Right lobe of liver (tissue), 6 donors: ENCODE measurements at places on chromosomes 12 and 14.

- no peak for DNase-seq
Observed at GRCh38 chr14:75003250-75004027, 718 bp downstream of the EIF2B2 start.

- no peak for DNase-seq
Observed at GRCh38 chr12:76738824-76739579, 24.9 kb upstream of the ZDHHC17 start.

- no peak for DNase-seq
Observed at GRCh38 chr12:1995205-1995896, 8.9 kb downstream of the DCP1B start.

DNA sequence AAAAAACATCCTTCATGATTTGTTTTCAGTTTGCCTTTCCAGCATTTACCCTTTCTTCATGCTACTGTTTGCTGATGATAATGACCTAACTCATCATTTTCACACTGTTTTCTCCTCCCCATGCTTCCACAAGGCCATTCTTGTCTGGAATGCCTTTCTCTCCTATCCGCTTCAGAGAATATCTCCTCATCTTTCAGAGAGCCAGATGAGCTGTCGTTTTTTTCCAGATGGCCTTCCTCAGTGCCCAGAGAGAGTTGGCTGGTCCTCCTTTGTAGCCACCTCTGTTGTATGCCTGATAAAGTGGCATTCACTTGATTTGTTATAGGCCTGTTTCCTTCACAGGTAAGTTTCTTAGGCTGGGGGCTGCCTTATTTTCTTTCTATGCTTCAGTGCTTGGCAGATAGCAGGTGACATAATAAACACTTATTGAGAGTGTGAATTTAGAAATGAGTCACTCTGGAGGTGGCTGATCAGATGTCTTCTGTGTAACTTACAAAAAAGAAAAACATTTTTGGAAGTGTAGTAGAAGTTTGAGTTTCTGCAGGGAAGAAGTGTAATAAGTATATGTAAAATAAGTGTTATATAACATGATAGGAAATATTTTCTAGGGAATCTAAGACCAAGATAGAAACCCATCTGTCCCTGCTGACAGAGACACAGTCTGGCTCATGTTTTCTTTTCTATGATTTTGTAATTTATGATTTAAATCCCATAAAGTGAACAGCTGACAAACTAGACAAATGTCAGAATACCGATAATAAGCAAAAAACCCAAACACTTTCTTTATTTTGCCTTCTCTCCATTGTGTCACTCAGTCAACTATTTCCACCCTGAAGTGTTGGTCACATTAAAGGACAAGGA lies 174.5 kb downstream of the DACT1 start:
- DNase-seq: no peak

DNA sequence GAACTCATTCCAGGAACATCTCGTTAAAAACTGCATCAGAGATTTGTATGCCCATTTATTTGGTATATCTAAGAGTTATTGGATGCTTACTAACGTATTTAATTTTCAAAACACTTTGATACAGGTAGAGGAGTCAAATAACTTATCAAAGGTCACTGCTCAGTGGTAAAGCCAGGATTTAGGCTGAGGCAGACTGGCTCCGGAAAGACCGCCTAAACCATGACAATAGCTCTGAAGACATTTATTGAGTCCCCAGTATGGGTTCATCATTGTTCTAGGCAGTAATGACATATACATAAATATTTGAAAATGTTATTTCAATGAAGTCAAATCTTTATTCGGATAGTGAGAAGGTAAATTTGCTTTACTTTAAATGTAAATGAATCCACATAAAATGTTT lies 30.3 kb downstream of the WBP11 start:
- no peak for DNase-seq

DNA sequence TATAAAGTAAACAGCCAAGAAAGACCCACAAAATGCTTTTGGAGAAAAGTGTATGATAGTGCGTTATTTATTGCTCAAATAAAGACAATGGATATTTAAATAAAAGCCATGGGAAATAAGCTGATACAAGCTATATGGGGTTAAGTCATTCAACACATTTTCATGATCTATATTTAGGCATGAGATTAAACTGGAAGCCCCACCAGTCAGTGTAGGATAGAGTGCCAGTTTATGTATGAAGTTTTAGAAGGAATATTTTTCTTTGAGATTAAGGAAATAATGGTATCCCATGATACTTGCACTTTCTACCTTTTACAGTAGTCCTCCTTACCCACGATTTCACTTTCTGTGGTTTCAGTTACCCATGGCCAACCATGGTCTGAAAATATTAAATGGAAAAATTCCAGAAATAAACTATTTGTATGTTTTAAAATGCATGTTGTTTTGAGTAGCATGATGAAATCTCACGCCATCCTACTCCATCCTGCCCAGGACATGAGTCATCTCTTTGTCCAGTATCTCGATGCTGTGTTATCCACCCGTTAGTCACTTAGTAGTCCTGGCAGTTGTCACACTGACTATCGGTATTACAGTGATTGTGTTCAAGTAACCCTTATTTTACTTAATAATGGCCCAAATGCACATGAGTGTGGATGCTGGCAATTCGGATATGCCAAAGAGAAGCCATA lies 22.3 kb downstream of the SYT1 start:
- DNase-seq: no peak

DNA sequence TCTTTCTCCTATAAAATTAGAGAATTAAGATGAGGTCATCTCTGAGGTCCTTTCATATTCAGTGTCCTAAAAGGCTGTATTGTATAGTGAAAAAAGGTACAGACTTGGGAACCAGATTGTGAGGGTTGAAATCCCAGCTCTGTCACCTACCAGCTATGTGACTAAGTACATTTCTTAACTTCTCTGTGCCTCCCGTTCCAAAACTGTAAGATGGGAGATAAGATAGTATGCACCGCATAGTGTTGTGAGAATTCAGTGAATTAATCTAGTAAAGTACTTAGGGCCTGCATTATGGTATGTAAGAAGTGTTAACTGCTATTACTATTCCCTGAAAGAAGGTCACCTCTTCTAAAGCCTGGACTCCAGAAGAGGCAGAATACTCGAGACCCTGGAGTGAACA lies 60.6 kb downstream of the GNG2 start:
- DNase-seq: no peak

DNA sequence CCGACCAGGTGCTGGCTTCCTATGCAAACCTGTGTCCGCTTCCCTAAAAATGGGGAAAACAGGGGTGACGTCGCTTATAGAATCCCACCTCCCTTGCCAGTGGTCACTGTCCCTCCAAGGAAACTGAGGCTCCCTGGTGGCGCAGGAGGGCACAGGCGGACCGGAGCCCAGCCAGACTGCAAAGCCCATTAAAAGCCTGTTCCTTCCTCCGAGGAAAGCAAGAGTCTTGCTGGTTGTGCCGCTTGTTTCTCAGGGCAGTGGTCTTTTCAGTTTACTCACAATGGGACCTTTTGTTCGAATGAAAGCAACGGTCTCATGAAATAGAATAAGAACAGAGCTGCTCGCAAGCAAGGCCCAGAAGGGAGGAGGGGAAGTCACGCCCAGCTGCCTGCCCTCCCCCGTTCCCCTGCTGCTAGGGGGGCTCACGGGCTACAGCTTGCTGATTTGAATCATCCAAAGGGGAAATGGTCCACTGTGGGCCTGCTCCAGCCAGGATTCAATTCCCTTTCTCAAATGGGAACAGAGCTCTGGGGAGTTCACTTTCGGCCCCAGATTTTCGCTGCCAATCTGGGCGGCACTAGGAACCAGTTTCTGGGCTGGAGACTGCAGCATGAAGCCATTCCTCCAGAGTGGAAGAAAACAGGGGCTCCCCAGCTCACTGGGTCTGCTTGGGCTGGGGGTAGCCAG lies 4.6 kb upstream of the SELPLG start:
- DNase-seq: no peak

- DNase-seq: peak; percentile 86
Observed at GRCh38 chr12:106147956-106148355, 9.2 kb upstream of the NUAK1 start.

GRCh38 chr12:117036046-117036445 lies 63.2 kb downstream of the TESC start:
- no peak for DNase-seq

- no peak for DNase-seq
Observed at GRCh38 chr12:103742349-103742932, 98.6 kb downstream of the NT5DC3 start.

DNA sequence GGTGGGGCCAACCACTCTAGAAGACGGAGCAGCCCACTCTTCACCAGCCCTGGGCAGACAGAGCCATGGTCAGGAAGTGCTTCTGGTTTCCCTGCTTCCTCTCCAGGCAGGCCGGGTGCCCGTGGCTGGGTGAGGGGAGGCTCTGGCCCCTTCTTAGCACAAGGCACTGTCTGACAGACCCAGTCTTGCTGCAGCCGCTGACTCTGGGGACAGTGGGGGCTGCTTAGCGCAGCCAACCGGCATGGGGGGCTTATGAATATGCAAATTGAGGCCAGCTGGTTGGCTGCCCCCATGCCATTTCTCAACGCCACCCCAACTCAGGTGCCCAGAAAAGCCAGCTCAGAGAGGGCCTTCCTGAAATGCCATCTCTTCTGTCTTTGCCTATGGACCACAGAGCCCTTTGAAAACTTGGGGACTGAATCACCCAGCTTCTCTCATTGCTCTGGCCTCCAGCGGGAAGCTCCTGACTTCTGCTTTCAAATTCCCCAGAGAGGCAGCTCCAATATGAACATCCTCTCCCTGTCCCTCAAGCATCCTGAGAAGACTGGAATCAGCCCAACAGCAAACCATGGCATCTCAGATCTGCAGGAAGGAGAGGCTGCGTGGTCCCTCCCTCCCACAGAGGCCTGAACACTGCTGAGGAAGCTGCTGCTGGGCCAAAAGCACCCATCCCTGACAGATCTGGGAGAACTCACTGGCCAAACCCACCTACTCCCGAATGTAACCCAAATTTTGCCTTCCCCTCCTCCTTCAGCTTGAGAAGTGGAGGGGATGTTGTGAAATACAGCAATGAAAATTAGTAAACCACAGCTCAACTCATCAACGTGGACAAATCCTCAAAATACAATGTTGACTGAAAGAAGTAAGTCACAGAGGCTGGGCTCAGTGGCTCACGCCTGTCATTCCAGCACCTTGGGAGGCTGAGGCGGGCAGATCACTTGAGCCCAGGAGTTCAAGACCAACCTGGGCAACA lies at the start of gene PROX2:
Gene PROX2 (minus strand): TSS at position 205 of the 973 bp plus-strand sequence. CDS start 12,311 bp downstream, outside the sequence.
- no peak for DNase-seq

DNA sequence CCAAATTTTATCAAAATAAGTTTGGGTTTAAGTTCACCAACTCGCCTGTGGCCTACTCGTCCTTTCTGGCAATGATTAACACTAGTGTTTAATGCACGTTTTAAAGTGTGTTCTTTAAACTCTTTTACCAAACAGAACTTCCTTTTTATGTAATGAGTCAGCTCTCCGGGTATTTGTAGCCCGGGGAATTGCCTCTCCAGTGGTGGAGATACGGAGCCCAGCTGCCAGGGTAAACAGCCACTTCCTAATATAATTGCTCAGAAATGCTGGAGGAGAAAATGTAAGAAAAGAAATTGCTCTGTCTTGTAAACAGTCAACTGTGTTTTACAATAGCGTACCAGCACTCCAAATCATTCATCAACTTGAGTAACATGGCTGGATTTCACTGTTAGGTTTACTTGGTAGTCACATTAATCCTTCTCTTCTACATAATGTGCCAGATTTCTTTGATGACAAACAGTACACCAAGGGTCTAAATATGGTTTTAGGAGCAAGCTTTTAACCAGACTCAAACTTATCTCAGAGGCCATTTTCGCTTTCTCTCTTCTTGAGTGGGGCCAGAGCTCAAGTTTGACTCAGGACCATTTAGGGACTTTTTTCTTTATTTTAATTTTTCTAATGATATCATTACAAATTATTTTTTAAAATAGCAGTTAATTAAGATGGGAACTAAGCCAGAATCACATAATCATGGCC lies 101.2 kb upstream of the SLC38A2 start:
- peak; percentile 75 for DNase-seq

- DNase-seq: no peak
Observed at GRCh38 chr12:91921555-91921954, 224.1 kb downstream of the BTG1 start.

GRCh38 chr14:33369041-33369440 lies 430.4 kb downstream of the NPAS3 start:
- DNase-seq: no peak

DNA sequence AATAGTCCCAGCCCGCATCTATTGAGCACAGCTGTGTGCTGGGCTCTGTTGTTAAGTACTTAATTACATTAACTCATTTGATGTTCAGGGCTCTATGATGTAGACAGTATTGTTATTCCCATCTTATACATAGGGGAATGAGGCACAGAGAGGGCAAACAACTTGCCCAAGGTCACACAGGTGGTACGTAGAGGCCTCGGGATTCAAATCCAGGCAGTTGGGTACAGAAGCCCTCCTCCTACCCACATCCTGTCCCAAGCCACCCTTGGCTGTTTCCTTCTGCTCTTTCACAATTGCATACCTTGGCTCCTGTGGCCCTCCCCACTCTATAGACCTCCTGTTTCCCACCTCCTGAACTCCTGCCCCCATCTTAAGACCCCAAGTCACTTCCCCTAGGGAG lies 10.0 kb upstream of the GPR68 start:
- DNase-seq: no peak

- DNase-seq: no peak
Observed at GRCh38 chr12:6914947-6915788, 788 bp downstream of the ENO2 start.

GRCh38 chr12:6620137-6620884 lies 13.1 kb upstream of the CHD4 start:
- DNase-seq: no peak

GRCh38 chr12:120955232-120955631 lies 23.1 kb upstream of the HNF1A start:
- DNase-seq: no peak

DNA sequence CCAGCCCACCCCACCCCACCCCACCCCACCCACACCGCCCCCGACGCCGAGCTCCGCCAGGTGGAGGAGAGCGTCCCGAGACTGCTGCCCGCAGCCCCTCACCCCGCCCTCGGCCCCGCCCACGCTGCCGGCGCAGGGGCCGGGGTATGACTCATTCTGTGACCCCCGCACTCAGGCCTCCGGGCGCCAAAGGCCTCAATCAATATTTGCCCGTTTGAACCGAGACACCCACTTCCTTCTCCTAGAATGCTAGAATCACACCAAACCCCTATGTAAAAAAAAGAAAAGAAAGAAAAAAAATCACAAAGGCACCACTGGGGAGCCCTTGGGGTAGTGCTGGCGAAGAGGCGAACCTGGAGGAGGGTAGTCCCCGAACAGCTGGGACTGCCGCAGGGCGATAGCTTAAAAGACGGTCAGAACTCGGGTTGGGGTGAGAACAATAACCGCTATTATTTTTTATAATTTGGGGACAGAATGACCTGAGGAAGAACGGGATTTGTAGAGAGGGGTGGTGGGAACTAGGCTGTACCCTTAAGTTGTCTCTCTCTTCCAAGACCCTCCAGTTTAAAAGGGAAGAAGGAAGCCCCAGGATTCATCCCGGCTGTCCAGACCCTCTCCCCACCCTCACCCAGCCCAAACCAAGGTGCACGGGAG lies 894 bp downstream of the KRT8 start:
- peak; percentile 83 for DNase-seq

GRCh38 chr14:22994762-22995275 lies 12.5 kb upstream of the AJUBA start:
- no peak for DNase-seq

- DNase-seq: no peak
Observed at GRCh38 chr14:33369972-33370371, 431.3 kb downstream of the NPAS3 start.
